ENCODE measurements at places on chromosomes 2 and 18.

DNA sequence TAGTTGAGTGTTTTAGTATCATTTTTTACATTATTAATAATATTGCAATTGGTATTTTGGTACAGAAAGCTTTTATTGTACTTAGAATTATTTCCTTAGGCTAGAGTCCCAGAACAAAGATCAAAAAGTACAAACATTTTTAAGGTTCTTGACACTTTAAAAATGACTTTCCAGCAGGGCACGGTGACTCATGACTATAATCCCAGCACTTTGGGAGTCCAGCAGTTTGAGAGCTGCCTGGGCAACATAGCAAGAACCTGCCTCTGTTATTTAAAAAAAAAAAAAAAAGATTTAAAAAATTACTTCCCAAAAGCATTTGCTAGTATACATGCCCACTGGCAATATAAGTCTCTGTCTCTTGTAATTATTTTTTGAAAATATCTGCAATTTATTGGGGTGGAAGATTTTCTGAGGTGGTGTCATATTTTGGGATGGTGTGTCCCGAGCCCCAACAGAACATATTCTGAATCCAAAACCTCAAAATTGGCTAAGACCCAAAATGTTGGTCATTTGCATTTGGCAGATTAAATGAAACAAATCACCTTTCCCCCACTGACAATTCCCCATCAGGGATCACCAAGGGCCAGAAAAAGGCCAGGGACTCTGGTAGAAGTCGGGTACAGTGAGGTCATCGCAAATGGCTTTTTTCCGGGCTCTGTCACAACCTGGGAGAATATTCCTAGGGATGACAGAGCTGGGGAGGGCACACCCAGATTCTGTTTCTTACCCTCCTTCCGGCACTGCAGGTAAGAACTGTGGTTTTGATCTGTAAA, 42.1 kb downstream of the NIFK start:
- DNase-seq, result no peak

DNA sequence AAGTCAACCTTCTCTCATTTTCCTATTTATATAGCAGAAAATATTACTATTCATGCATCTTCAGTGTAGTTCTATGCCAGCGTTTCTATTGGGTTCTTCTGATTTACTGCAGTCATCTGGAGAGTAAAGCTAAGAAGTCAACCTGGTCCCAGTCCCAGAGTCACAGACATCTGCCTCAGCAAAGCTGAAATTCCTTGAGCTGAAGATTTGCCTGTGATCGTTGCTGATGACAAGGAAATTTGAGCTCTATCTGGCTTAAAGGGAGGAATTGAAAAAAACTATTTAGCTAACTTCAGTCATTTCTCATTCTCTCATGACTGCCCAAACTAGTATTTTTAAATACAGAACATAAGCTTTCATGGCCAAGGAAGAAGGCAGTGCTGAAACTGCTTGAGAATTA, 45.7 kb downstream of the RND3 start:
- DNase-seq, result no peak

GRCh38 chr2:239002954-239003623, 155.2 kb downstream of the TWIST2 start:
- no peak for DNase-seq

DNA sequence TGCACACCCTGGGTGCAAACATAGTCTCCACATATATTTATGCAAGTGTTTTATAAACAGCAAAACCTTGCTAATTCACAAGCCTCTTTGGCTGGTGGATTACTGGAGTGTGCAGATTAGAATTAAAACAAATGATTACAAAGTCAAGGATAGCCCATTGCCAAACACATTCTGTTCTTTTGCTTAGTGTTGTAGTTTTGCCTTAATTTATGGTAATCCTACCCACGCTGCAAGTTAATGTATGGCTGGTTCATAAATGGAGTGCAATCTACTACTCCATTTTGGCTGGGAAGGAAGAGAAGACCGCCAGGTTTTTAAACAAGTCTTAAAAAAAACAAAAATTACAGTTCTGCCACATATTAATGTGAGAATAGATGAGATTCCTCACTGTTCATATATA, 883.1 kb upstream of the KLHL29 start:
- no peak for DNase-seq

DNA sequence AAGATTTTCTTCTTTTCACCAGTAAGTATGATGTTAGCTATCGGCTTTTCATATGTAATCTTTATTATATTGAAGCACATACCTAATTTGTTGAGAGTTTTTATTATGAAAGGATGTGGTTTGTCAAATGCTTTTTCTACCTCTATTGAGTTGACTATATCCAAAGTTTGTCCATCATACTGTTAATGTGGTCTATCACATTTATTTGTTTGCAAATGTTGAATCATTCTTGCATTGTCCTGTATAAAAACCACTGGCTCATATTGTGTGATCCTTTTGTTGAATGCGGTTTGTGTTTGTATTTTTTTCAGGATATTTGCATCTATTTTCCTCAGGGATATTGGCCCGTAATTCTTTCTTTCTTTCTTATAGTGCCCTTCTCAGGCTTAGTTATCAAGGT, 675.5 kb downstream of the NUP35 start:
- no peak for DNase-seq

- no peak for DNase-seq
These were observed 244.3 kb downstream of the BABAM2 start for GRCh38 chr2:28134857-28135256.

GRCh38 chr18:35695803-35696202, 114.3 kb downstream of the GALNT1 start:
- peak; percentile 94 for DNase-seq

- DNase-seq, result no peak
These were observed 2.1 kb downstream of the SERPINB2 start for GRCh38 chr18:63889626-63890025.

- no peak for DNase-seq
These were observed 23.9 kb downstream of the FAM124B start for GRCh38 chr2:224377751-224378700.

- no peak for DNase-seq
These were observed 88.0 kb downstream of the TCF7L1 start for GRCh38 chr2:85221067-85221691.

DNA sequence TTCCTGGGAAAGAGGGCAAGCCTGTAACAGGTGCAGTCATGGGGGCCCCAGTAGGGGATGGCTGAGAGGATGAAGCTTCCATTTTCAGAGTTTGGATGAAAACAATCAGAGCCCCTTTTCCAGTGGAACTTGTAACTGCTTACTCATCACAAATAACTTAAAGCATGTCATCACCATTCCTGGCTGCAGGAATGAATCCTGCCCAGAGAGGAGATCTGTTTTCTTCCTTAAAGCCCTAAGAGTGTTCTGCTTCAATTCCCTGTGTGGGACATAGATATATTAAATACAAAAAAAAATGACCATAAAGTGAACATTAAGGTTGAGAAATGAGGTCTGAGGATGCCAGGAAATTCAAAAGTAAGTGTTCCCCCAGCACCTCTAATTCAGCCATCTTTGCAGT, 183.4 kb upstream of the MEIS1 start:
- DNase-seq, result no peak

- no peak for DNase-seq
These were observed 430.2 kb downstream of the MEIS1 start for GRCh38 chr2:66865161-66865560.

GRCh38 chr2:121994238-121995206, 239.1 kb downstream of the TSN start:
- no peak for DNase-seq

DNA sequence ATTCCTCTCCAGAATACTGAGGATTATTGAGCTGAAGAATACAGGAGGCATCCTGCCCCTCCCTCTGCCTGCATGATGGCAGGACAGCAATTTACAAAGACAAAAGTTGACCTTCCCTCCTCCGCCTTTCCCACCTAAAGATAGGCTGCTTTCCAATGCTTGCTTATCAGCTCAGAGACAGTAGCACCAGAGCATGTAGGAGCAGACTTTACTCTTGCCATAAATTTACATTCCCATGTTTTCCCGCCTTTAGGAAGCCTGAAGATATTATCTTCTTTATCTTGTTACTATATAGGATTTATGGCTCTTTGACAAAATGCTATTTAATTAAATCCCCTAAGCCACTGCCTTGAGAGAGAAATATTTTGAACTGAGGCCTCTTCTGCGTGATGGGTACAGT, 135.6 kb upstream of the HNMT start:
- DNase-seq, result no peak

- no peak for DNase-seq
These were observed 170.4 kb downstream of the SMAD7 start for GRCh38 chr18:48780201-48780912.

- no peak for DNase-seq
These were observed 570.7 kb downstream of the PLCL1 start for GRCh38 chr2:198375083-198375410.

- no peak for DNase-seq
These were observed 729 bp upstream of the REL start for GRCh38 chr2:60880643-60881046.

- peak; percentile 1 for DNase-seq
These were observed at the start of gene RTKN for GRCh38 chr2:74441690-74442482. Gene RTKN (minus strand): TSS chr2:74441937. CDS start chr2:74441816, 121 bp downstream.

DNA sequence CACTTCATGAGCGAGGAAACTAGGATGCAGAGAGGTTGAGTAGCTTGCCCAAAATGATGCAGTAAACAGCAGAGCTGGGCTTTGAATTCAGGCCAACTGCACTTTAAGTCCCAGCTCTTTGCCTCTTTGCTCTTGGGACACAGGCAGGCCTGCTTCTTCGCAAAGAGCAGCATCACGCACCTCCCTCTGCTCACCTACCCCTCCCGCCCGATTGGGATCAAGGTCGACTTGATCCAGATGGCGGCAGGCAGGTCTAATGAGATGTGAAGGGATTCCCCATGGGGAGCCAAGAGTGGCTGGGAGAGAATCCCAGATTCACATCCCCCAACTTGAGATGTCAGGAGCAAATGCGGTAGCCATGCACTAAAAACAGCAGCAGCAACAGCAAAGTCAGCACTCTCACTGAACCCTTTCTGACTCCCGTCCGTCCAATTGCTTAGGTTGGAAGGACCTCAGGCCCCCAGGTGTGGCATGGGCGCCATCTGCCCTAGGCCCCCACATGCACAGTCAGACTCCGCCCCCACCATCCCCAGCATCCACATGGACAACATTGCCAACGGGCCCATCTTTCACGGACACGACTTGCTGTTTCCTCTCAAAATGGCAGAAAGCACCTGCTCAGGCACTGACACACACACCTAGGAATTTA, 84.3 kb upstream of the MAP4K4 start:
- DNase-seq, result no peak

- no peak for DNase-seq
These were observed 31.0 kb upstream of the GREB1 start for GRCh38 chr2:11502740-11503292.

- DNase-seq, result peak; percentile 56
These were observed 1114.5 kb downstream of the DSC3 start for GRCh38 chr18:29928081-29928480.

- DNase-seq, result no peak
These were observed 221.6 kb downstream of the MYCN start for GRCh38 chr2:16161768-16162490.

GRCh38 chr2:152646775-152647174, 70.5 kb downstream of the PRPF40A start:
- DNase-seq, result no peak

- DNase-seq, result no peak
These were observed 15.3 kb downstream of the USP39 start for GRCh38 chr2:85631316-85631715.

GRCh38 chr18:78780719-78781600, 198.7 kb upstream of the SALL3 start:
- no peak for DNase-seq

GRCh38 chr2:79876430-79876829, 363.6 kb downstream of the CTNNA2 start:
- DNase-seq, result peak; percentile 57

DNA sequence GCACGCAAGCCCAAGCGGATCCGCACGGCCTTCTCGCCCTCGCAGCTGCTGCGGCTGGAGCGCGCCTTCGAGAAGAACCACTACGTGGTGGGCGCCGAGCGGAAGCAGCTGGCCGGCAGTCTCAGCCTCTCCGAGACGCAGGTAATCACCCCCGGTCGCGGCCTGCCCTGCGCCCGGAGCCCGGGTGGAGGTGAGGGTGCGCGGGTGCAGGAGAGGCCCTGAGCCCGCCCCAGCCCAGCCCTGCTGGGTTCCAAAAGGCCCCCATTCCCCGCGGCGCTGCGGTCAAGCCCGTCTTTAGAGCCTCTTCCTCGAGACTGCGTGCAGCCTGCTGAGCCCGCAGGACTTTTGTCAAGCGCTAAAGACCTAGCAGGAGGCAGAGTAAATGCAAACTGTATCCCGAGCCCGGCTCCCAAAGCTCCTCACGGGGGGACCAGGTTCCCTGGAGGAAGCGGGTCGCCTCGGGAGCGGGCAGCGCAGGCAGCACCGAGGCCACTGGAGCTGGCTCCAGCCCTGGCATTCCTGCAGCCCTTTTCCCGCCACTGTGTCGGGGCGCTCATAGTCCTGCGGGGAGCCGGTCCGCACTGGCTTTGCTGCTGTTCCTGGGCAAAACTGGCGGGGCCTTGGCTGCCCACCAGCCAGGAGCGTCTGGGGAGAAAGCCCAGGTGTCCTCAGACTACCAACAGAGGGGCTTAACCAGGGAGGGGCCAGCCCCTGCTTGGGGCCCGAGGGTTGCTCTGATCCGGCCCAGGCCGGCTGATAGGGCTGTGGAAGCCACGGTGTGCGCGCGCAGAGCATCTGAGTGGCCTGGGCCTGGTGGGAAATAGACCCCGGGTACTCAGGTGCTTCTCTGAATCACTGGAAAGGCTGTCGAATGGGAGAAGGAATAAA, 7.3 kb downstream of the EMX1 start:
- no peak for DNase-seq

DNA sequence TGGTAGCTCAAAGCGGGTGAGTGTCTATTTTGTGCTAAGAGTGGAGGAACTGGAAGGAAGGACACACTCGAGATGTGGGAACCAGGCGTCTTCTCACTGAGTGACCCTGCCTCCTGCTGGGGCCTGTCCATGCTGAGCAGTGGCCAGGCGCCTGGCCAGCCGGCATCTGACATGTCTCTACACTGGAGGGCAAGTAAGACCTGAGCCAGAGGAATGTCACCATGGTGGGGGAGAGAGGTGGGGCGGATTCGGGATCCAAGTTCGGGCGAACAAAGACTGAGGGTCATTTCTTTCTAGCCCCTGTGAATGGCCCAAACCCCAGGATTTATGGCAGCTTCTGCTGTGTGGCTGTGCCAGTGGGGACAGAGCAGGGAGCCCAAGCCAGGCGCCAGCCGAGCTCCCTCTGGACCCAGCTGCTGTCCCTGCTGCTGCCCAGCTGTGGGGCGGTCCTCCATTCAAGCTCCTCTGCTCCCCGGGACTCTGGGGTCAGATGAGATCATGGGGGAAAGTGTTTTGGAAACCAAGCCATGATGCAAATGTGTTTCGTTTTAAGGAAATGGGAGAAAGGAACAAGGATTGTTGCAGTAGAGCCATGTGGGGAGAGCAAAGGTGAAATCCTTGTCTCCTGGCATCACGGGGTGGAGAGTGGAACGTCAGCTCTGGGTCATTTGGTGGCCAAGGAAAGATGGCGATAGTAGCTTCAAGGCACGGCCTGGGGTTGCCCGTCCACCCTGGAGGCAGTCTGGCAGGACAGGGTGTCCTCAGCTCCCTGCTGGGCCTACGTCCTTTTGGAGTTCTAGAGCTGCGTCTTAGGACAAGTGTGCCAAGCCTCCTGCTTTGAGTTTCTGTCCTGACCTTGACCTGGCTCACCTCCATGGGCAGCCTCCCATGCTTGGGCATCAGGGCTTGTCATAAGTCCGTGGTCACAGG, 8.1 kb downstream of the ACKR3 start:
- peak; percentile 51 for DNase-seq

Data from Ammon's horn (tissue), 1 donor.